ENCODE measurements at places on chromosomes 12 and 14.

DNA sequence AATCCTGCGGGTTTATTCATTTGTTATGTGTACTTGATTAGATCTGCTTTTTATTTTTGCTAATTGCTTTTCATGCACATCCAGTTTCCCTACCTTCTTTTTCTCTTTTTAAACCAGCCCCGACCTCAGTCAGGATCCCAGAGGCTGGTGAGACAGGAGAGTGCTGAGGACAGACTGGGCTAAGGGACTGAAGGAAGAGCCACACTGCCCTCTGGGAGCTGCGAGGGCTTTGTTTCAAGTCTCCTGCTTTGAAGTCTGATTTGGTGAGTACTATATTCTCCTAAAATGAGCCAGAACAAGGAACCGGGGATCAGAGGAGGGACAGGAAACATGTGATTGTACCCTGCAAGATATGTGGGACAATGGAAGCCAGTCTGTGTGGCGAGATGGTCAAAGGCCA is 23.9 kb downstream of the PRICKLE1 start:
- no peak for DNase-seq

GRCh38 chr14:66120402-66120801 is 365.8 kb upstream of the CCDC196 start:
- DNase-seq, result no peak

DNA sequence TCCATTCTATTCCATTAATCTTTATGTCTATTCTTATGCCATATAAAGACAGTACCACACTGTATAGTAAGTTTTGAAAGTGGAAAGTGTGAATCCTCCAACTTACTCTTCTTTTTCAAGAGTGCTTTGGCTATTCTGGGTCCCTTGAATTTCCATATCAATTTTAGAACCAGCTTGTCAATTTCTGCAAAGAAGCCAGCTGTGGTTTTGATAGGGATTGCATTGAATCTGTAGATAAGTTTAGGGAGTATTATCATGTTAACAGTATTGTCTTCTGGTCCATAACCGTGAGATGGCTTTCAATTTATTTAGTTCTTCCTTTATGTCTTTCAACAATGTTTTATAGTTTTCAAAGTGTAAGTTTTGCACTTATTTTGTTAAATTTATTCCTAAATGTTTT is 34.2 kb upstream of the GCH1 start:
- no peak for DNase-seq

DNA sequence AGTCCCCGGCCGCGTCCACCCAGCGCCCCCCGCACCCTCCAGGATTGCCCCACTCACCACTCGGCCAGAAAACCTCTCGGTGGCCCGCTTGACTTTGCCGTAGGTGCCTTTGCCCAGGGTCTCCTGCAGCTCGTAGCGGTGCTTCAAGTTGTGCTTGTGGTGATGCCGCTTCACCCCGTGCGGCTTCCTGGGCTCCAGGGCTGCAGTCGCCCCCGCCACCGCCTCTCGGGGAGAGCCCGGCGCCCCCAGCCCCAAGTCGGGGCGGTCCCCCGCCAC is 459 bp downstream of the NUAK1 start:
- DNase-seq, result no peak

DNA sequence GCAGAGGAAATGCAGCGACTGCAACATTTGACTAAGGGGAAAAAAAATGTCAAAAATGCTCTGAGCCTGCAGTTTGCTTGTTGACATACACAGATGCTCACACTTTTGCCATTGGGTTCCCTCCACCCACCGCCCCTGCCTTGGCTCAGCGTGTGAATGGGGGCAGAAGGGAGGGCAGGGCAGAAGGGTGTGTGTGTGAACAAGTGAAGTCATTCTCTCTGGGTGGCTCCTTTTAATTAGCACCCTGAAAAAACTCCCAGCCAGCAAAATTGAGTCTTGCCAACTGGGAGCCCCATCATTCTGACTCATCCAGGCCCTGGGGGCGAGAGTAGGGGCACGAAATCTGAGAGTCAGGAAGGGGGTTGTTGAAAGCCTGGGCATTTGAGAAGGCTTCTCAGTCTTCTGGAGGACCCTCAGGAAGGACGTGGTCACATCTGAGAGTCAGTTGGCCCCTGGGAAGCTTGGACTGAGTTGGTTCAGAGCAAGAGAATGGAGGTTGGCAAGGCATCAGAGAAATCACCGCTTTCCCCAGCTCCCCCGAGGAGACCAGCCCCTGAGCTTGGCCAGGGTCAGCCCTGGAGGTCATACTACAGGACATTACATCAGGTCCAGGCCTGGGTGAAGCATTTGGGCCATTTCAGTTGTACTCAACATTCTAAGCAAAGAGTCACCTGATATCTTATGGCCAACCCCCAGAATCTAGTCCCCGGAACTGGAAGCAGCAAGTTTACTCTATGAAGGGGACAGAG is 22.7 kb upstream of the KRT78 start:
- DNase-seq, result no peak

DNA sequence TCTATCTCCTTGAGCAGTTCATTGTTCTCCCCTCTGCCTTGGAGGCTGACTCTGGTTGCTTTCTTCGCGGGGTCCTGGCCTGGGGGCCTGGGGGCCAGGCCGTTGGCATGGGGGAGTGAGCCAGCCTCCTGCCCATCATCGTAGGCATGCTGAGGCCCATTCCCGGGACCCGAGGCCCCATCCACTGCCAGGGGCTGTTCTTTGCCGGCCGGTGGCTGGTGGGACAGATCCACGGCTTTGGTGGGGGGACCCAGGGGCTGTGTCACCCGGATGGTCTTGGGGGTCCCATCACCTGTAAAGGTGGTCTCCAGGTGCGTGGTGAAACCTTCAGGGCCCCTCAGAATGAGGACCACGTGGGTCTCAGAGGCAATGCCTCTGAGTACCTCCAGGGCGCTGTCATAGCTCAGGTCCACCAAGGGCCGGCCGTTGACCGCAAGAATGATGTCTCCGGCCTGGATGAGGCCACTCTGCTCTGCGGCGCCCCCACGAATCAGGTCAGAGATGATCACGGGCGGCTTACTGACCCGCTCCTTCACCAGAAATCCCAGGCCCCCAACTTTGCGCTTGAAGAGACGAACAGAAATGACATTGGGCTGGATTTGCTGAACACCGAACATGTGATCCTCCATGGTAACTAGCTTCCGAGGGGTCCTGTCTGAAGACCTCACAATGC is 30.8 kb downstream of the NOS1 start:
- no peak for DNase-seq

- no peak for DNase-seq
Observed at GRCh38 chr14:105490267-105490571, 827 bp upstream of the TEDC1 start.

GRCh38 chr12:15636060-15636890 is 152.9 kb downstream of the EPS8 start:
- DNase-seq, result no peak

GRCh38 chr12:59486827-59487226 is 109.0 kb upstream of the SLC16A7 start:
- DNase-seq, result no peak

GRCh38 chr14:93035917-93036651 is 79.6 kb downstream of the ITPK1 start:
- DNase-seq, result no peak

DNA sequence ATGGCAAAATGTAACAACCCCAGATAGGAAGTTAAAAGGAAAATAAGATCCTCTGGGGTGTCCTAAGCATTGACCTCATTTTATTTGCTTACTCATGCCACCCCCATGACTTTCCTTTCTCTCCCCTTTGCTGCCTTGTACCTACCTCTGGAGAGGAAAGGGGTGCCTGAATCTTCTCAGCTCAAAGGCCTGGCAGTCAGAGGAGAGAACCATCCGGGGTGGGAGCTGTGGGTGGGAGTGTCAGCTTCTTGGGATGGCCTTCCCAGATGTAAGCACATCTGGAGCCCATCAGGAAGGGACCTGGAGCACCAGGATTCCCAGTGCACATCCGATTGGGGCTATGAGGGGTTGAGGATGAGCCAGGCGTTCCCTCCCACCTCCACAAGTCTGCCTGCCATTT is 5.2 kb upstream of the ITGA5 start:
- DNase-seq, result no peak

DNA sequence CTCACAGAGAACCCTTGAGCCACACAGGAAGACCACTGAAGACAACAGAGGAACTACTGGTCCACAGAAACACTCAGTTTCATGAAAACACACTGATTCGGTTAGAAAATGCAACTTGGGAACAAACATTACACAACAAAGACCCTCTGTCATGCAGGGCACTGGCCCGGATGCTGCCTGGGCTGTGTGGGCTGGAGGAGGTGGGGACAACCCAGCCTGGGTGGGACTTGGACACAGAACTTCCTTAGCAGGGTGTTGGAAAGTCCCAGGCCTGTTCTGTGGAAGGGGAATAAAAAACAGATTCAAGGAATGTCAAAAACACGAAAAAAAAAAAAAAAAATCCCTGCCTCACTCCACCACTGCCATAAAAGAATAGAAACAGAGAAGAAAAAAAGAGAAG is 181.0 kb downstream of the MON2 start:
- no peak for DNase-seq

GRCh38 chr12:76713130-76713529 is 50.8 kb upstream of the ZDHHC17 start:
- DNase-seq, result no peak

DNA sequence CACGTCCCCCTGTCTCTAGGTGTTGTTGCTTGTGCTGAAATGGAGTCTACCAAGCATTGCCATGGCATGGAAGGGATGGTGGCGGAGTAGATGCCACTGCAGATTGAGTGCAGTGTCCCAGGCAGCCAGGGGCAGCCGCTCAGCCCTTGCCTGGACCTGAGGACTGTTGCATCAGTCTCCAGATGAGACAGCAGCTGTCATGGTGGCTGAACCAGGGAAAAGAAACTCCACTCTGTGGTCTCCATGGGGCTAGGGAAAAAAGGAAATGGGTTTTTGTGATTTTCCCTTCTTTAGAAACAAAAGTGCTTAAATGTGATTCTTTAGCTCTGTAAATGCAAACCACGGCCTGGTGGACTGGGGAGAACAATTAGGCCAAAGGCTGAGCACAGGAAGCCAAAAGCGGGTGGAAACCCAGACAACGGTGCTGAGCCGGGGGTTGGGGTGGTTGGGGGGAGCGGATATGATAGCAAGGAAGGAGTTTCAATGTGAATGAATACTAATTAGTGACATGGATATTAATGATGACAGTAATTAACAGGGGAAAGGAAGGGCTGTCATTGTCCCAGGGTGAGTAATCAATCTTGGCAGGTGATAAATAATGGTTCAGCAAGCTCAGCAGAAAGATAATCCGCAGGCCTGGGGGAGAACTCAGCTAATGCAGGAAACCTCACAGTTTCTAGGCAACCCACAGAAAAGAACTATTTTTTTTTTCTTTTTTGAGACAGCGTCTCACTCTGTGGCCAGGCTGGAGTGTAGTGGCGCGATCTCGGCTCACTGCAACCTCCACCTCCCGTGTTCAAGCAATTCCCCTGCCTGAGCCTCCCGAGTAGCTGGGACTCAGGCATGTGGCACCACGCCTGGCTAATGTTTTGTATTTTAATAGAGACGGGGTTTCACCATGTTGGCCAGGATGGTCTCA is 442.6 kb downstream of the DPF3 start:
- DNase-seq, result peak; percentile 38

- DNase-seq, result no peak
Observed at GRCh38 chr14:64929014-64929359, 13.6 kb downstream of the GPX2 start.
